ENCODE measurements at places on chromosomes 2 and 18.

- no peak for DNase-seq
Measured at GRCh38 chr2:63589148-63589958, 590 bp downstream of the MDH1 start.

DNA sequence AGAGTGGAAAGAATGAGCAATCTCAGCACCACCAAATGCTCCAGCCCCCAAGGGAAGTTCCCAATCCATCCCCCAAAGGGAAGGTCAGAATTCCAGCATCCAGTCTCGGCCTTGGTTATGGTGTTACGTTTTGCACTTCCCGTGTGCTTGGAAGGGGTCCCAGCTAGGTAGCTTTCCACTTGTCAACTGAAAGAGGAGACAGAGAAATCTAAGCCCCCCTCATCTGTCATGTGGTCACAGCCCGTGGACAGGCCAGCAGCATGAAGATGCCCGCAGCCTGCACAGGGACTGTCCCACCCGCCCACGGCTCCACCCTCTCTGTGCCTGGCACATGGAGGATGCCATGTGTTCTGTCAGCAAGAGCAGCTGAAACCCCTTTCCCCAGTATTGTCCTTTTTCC lies 32.1 kb downstream of the RHOB start:
- DNase-seq: no peak

- DNase-seq: no peak
Measured at GRCh38 chr2:5538772-5539171, 153.4 kb upstream of the SOX11 start.

DNA sequence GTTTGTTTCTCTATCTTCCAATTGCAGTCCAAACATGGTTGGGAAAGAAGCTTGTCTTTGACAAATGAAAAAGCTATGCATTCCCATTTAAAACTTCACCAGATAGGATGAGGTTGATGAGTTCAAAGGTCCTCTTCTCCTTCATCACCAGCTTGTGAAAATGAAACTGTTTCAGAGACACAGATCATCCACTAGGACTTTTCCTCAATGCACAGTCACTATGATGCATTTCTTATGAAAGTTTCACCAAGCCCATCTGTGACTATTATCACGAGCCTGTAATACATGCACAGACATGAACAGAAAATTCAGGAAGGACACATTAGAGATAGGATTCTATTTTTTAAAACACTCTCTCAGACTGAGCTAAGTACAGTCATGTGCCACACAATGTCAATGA lies 644.4 kb downstream of the PLCL1 start:
- no peak for DNase-seq

- no peak for DNase-seq
Measured at GRCh38 chr2:165494573-165494972, 25.1 kb downstream of the CSRNP3 start.

GRCh38 chr18:51342815-51343214 lies 145.3 kb upstream of the MEX3C start:
- no peak for DNase-seq

DNA sequence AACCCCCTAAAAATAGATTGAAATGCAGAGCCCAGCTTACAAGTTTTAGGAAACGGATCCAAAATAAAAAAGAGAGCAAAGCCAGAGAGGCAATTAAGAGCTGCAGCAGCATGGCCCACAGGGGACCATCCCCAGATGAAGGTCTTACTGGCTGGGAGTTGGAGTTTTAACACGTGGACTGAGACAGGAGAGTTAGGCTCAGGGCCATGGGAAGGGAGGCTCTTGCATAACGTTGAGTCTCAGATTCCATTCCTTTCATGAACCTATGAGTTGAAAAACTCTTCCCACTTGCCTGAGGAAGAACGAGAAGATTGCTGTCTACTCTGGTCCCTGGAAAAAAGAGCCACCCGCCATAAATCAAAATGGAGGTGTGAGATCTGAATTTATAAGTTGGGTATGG lies 101.8 kb upstream of the NDUFV2 start:
- DNase-seq: no peak

- no peak for DNase-seq
Measured at GRCh38 chr2:85771486-85771885, 17.7 kb downstream of the ATOH8 start.

- no peak for DNase-seq
Measured at GRCh38 chr2:233156001-233156400, 95.5 kb upstream of the ATG16L1 start.

- DNase-seq: peak; percentile 50
Measured at GRCh38 chr2:27717070-27717795, 53.5 kb downstream of the SLC4A1AP start.

GRCh38 chr2:206004004-206004693 lies 81.8 kb downstream of the INO80D start:
- DNase-seq: no peak

- no peak for DNase-seq
Measured at GRCh38 chr2:64972426-64972825, 16.8 kb upstream of the SLC1A4 start.

DNA sequence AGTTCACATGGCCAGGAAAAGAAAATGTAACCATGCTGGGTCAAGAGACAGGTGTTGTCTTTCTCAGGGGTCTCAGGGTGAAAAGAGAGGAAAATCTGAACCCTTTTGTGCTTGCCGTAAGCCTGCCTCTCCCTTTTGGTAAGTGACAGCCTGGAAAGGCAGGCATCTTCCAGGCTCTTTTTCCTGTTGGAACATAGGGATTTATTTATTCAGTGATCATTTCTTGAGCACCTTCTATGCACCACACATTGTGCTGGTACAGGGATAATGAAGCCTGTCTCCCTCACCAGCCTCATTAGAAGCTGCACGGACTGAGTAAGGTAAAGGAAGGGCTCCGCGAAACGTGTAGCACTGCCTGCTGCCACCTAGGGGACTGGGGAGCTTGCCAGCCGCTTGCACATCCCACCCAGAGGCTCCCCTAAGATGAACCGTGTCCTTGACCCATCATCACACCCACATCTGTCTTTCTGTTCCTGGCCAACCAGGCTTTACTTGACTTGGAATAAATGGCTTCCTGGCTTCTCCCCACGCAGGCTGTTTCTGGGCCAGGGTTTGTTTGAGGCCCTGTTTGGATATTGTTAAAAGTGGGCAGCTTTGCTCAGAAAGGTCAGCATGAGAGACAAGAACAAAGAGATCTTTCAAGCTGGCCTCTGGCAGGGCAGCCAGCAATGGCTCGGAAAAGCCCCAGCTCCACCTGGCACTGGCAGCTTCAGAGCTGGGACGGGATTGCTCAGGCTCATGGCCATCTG lies 73.3 kb upstream of the MCFD2 start:
- no peak for DNase-seq

DNA sequence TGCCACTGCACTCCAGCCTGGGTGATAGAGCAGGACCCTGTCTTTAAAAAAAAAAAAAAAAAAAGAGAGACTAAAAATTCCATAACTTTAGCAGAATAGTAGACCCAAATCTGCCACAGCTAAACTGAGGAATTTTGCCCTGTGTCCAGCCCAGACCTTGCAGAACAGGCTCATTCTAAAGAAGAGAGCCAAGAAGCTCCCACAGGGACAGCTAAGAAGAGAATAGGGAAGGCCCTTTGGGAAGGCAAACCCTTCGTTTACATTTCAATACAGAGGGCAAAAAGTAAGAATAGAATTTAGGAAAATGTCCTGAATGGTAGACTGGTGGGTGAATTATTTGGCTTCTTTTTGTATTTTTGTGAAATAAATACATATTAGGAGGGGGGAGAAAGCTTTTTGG lies 21.5 kb upstream of the BZW1 start:
- no peak for DNase-seq

DNA sequence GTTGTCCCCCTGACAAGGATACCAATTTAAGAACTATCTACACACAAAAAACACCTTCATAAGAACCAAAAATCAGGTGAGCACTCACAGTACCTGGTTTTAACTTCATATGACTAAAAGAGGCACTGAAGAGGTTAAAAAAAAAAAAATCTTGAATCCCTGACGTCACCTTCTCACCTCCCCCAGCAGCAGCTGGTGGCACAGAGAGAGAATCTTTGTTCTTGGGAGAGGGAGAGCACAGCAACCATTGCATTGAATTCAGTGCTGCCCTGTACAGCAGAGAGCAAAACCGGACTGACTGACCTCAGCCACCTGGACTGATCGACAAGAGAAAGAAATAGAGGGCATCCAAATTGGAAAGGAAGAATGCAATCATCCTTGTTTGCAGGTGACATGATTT lies 566.0 kb downstream of the TMX3 start:
- DNase-seq: no peak

GRCh38 chr2:16962505-16962904 lies 296.9 kb upstream of the CYRIA start:
- DNase-seq: no peak

DNA sequence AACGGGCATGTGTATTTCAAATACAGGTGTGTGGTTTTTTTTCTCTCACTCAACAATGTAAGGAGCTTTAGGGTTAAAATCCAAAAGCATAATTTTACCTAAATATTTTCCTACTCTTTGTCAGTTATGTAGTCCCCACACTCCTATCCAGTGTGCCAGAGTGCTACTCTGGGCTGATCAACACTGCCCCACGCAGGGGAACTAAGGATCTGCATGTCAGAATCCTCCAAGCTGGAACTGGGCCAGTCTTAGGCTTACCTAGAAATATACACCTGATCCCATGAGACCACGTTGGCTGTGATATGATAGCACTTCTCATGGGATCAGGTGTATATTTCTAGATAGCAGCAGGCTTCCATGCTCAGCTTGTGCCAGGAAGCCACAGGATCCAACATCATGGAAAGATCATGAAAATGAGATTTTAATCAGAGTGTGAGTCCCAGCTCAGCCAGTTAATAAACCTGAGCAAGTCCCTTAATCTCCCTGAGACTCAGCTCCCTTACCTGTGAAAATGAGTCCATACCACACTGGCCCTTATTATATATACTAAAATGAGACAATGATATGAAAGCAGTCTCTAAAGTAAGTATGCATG lies 29.7 kb downstream of the CCDC141 start:
- no peak for DNase-seq

DNA sequence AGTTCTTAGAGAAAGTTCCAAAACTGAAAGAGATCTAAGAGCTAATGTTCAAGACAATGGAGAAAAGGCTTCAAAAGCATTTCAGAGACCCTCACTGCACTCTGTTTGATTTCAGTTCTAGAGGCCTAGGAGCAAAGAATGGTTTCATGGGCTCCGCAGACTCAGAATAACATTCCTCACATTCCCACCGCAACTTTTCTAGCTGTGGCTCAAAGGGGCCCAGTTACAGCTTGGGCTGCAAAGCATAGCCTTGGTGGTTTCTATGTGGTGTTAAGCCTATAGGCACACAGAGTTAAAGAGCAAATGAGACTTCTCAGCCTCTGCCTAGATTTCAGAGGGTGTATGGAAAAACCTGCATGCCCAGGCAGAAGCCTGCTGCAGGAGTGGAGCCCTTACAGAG lies 73.0 kb downstream of the FSIP2 start:
- no peak for DNase-seq

GRCh38 chr2:169692718-169693117 lies 1.5 kb downstream of the CFAP210 start:
- no peak for DNase-seq

DNA sequence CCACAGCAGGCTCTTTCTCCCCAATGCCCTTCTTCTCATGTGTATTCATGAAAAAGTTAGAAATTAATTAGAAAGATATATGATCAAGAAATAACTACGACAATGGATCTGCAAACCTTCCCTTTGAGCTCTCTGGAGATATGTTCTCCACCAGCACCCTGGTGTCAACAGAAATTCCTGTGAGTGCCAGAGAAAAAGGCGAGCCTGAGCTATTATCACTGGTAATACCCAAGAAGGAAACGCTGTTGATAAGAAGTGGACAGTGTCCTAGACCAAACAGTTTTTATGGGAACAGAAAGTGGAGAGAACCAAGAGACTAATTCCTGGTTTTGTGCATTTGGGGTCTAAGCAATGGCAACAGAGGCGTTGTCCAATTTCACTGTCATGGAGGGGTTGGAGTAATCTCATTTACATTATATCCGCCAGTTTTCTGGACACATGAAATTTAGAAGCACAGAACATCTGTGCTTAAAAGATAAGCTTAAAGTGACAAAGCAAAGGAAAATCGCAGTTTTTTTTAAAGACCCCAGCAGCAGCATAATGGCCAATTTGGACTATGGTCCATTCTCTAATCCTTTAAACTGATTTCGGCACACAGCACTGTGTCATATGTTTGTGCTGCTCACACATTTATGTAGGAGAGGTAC lies 47.2 kb upstream of the CDC42EP3 start:
- DNase-seq: no peak

DNA sequence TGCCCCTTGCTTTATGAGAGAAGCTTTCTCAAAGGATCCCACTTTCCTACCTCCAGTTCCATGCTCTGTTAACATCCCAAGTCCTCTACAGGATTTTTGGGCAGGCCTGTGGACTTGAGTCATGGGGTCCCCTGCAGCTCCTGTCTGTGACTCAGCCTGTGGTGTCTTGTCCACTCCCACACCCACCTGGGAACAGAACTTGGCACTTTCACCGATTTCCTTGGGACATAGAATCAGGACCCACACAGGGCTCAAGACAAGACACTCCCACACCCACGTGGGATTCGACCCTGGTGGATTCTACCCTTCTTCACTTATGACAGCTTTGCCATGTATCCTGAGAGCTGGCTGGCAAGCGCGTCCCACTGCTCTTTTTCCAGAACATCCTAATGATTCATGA lies 30.7 kb upstream of the HDAC4 start:
- no peak for DNase-seq

- DNase-seq: no peak
Measured at GRCh38 chr2:57693965-57694364, 352.6 kb upstream of the VRK2 start.

DNA sequence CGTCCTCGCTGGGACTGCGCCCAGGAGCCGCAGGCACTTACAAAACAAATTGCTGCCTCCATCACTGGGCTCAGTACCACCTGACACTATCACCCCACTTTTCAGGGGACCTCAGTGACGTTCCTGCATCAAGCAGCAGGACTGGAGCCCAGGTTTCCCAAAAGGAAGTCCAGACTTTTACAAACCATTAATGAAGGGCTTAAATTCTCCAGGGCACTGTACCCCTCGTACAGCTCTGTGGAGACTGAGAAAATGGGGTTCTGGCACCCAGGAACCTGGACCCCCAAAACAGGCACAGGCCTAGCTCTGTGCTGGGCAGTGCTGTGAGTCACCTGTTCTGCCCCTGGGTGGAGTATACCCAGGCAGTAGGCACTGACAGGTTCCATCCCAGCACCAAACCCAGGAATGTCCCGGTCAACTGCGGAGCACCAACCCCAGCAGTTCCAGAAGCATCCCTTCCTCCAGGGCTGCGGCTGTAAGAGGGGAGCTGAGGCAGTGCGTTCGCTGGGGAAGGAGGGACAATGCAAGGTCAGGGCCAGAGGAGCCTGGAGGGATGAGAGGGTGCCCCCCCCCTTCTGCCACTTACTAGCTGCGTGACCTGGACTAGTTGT lies 24.6 kb upstream of the NOTO start:
- DNase-seq: no peak

Data from left ventricle myocardium inferior (tissue), 1 donor.